ENCODE measurements at places on chromosomes 4 and X.

- DNase-seq, result no peak
Measured at GRCh38 chr4:15891312-15891711, 47.2 kb downstream of the FGFBP1 start.

- no peak for DNase-seq
Measured at GRCh38 chr4:110296892-110297291, 98.5 kb upstream of the ELOVL6 start.

DNA sequence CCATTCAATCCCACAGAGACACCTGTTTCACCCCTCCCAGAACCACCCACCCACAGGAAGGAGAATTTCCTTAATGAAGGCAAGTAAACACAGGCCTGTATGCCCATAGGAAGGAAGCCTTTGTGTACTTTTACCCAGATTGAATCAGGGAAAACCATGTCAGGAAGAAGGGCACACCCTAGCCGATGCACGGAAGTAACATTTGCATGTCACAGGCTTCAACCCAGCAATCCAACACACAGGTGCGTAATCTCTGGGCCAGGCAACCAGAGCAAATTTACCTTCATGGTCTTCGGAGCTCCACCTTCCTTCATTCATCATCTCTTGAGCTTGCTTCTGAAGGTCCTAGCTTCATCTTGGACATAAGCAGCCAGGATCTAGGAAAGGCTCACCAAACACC is 206.3 kb downstream of the SHROOM3 start:
- no peak for DNase-seq

DNA sequence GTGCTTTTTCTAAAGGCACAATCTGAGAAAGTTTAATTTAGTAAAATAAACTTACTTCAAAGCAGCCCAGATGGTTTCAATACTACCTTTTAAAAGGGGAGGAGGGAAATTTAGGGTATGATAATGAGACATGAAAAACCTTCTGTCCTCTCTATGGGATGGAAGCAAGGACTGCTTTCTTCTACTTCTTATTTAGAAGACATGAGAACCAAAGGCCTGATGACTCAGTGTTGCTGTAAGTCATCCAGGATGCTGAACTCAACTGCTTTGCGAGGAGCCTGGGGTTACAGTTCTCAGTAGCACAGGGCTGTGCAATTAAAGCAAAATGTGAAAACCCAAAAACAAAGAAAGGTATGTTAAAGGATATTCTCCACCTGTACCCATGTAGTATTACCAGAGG is 140.8 kb upstream of the EDNRA start:
- DNase-seq, result no peak

- no peak for DNase-seq
Measured at GRCh38 chr4:101217353-101218031, 129.8 kb downstream of the PPP3CA start.

GRCh38 chr4:144910723-144911122 is 187.3 kb downstream of the ANAPC10 start:
- no peak for DNase-seq

- DNase-seq, result no peak
Measured at GRCh38 chr4:79613269-79613935, 205.4 kb upstream of the GK2 start.

- no peak for DNase-seq
Measured at GRCh38 chr4:24188459-24188858, 298.6 kb upstream of the PPARGC1A start.

DNA sequence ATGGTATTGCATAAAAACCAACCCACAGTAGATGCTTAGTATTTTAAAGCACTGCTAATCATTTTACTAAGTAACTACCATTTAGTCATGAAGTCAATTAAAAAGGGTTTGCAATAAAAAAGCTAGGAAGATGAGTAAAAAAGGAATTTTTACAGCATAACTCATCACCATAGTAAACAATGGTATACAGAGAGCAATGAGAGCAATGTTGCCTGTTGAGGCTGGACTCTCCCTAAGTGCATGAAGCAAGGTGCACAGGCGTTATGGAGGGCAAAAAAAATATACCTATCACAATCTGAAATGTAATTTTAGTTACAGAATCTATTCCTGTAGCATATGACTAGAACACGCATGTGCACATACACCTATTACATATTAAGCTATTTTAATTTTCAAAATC is 129.6 kb upstream of the BMP3 start:
- no peak for DNase-seq

GRCh38 chr4:77248805-77249204 is 91.8 kb downstream of the CCNG2 start:
- no peak for DNase-seq

DNA sequence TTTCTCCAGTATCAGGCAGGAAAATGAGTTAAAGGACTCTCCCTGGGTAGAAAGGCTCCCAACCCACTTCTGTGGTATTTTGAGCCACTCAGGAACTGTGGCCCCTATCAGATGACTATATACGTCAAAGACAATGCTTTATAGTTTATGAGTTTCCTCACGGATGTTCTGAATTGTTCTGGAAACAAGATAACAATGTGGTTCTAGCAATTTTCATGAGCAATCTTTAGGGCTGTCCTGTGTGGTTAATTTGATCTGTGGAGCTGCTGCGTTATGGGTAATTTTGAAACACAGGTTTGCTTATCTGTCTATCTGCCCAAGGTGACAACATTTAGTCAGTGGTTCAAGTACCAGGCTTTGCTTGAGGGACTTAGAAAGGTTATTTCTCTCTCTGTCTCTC is 46.7 kb upstream of the IL2 start:
- DNase-seq, result no peak

- no peak for DNase-seq
Measured at GRCh38 chr4:25896776-25897539, 17.1 kb upstream of the SMIM20 start.

DNA sequence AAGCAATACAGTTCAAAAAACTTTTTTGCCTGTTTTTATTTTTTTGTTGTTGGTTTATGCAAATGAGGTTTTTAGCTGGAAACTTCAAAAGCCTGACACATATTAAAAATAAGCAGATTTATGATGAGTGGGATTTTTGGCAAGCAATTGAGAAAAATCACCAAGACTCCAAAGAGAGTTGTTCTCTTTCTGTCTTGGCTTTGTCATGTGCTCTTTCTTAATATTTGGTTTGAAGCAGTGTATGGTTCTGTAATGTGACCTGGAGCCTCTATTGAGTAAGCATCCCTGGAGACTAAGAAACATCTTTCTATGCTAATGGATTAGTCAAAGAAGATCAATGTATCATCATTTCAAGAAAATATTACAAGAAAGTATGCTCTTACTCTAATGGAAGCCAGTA is 11.7 kb downstream of the TRIM2 start:
- DNase-seq, result no peak

- DNase-seq, result no peak
Measured at GRCh38 chr4:18252052-18252451, 230.5 kb upstream of the LCORL start.

- DNase-seq, result no peak
Measured at GRCh38 chr4:90515191-90515590, 388.0 kb downstream of the CCSER1 start.

DNA sequence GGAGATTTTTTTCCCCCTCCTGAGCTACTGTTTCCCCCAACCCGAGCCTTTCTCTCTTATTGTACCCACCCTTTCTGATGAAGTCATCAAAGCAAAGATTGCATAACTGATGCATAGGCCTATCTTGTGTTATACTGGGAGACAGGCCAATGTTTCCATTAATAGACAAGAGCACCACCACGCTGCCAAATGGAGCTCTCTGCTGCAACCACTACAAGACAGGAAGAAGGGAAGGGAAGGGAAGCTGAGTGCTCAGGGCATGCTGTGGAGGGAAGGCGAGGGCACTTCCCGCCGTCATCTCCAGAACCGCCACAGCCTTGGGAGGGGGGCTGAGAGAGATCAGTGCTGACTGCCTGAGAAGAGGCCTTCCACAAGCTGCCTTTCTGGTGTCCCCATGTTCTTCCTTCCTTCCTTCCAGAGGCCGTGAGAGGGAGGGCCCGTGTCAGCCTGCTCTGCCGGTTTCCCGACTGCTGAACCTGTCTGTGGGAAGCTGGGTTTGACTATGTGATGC is 75.0 kb downstream of the MGST2 start:
- no peak for DNase-seq

- DNase-seq, result no peak
Measured at GRCh38 chr4:142045996-142046395, 409.6 kb downstream of the IL15 start.

DNA sequence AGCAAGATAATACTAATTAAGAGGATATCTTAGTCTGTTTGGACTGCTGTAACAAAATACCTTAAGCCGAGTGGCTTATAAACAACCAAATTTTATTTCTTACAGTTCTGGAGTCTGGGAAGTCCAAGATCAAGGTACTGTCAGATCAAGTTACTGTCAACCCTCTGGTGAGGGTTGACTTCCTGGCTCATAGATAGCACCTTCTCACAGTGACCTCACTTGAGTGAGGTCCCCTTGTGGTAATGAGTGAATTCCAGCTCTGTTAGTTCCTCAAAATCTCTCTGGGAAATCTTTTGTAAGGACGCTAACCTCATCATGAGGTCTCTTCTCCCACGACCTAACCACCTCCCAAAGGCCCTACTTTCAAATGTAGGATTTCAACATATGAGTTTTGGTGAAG is 36.9 kb upstream of the ADGRA3 start:
- no peak for DNase-seq

DNA sequence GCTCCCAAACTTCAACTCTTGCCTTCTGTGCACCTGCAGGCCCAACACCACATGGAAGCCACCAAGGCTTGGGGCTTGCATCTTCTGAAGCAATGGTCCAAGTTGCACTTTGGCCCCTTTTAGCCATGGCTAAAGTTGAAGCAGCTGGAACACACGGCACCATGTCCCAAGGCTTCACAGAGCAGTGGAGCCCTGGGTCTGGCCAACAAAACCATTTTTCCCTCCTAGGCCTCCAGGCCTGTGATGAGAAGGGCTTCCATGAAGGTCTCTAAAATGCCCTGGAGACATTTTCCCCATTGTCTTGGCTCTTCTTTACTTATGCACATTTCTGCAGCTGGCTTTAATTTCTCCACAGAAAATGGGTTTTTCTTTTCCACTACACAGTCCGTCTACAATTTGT is 61.3 kb upstream of the CYSLTR1 start:
- no peak for DNase-seq

GRCh38 chrX:104864296-104864695 is 298.3 kb downstream of the IL1RAPL2 start:
- DNase-seq, result no peak

DNA sequence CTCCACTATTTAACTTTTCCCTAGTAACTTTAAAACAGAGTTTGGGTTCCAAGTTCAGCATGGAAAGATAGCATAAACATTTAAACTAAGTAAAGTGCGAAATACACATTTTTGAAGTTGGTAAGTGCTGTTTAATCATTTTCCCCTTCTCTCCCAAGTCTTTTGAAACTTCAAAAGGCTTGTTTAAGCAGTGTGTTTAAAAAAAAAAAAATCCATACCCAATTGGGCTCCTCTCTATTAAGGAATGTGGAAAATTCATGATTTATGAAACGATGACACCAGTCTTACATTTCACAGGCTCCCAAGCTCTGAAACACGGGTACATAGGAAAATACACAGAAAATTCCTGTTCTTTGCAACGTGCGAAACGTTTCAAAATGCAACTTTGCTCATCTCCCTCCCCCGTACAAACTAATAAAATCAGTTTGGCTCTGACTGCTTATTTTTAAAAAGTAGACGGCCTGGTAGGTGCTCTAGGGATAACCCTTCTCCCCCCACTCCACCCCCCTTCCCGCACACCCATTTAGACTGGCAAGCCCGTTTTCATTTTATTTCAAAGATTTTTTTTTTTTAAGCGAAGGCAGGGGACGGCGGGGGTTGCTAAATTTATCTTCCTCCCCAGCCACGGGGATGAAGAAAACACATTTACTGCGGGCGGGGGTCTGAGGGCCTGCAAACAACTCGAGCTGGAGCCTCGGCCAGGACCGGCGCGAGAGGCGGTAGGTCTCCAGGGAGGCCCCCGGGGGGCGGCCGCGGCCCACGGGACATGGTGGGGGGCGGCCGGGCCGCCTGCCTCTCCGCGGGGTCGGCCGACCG is 786 bp upstream of the ZFX start:
- no peak for DNase-seq
